ENCODE measurements at places on chromosomes 4 and X.
A peak's percentile ranks its signal among the peaks of the same experiment; 100 is the strongest.

DNA sequence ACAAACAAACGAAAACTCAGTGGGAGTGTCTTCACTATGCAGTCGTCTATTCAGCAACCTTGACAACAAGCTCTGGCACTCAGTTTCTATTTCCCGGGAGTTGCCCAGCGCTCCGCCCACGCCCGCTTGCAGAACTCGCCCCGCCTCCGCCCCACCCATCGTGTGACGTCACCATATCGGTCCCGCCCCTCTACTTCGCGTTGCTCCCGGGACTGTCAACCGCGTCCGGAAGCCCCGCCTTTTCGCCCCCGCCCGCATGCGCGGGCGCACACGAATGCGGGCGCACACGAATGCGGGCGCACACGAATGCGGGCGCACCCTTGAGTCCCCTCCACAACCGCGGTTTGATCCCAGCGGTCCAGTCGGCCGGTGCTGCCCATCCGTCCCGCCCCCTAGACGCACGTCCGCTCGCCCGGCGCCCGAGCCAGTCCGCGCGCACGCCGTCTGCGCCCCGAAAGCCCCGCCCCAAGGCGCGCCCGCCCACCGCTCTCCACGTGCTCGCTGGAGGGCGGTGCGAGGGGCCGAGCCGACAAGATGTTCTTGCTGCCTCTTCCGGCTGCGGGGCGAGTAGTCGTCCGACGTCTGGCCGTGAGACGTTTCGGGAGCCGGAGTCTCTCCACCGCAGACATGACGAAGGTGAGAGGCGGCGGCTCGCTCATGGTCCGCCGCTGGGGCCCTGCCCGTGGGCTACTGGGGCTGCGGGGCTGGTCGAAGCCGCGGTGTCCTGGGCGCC, at the start of gene LAP3:
LAP3 (plus strand) TSS at position 267 of the 733 bp plus-strand sequence; CDS start at position 535, 268 bp downstream.
- DNase-seq, result peak; percentile 100

GRCh38 chr4:6971536-6972374, 62.1 kb downstream of the TBC1D14 start:
- no peak for DNase-seq

- no peak for DNase-seq
Observed at GRCh38 chrX:47927212-47927611, 76.6 kb downstream of the ZNF182 start.

GRCh38 chr4:23822181-23822580, 67.7 kb downstream of the PPARGC1A start:
- no peak for DNase-seq

DNA sequence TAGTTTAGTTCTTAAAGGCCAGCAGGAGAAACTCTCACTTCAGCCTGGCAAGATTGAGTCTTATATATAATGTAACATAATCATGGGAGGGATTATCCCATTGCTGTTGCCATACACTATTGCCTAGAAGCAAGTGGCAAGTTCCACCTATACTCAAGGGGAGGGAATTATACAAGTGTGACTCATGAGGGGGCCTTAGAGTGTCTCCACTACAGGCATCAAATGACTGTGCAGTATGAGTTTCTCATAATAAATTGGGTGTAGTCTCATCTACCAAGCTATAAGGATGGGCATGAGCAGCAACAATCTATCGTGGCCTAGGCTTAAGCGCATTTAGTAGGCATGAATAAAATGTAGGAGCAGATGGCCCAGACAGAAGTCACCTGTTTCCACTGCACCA, 89.1 kb upstream of the C1GALT1C1 start:
- no peak for DNase-seq

All from stimulated activated CD8-positive, alpha-beta memory T cell treated with anti-CD3 and anti-CD28 coated beads, Interleukin-2, amount 100 ng/mL, for 1 hour (primary cell).